Foreskin keratinocyte (primary cell): ENCODE measurements at places on chromosomes 16 and 17. TPM values are rescaled to one million over a fixed set of nuclear protein-coding genes. Genes with fewer than 3 reads are reported as not detected.

Gene CCDC154
- 0.07 and 0.14 TPM in 2 replicates for total RNA-seq

Gene TAT
- not detected in 2 replicates for total RNA-seq

Gene PRRT2
- 0.11 and 0.51 TPM in 2 replicates for total RNA-seq

Gene CHAD
- total RNA-seq: not detected in 2 replicates

Gene MEFV
- total RNA-seq: not detected in 2 replicates

Gene ZNF785
- 3.9 and 4.6 TPM in 2 replicates for total RNA-seq

Gene GRB7
- 15.6 and 16.2 TPM in 2 replicates for total RNA-seq

Gene CLEC10A
- not detected in 2 replicates for total RNA-seq

Gene MCRIP2
- 25.0 and 25.1 TPM in 2 replicates for total RNA-seq

Gene SOX9
- total RNA-seq: 50.5 and 66.3 TPM in 2 replicates

Gene RASL10B
- total RNA-seq: 0.17 and 0.21 TPM in 2 replicates

Gene SHBG
- not detected in 2 replicates for total RNA-seq

Gene DYNLL2
- total RNA-seq: 24.3 and 26.4 TPM in 2 replicates

Gene HLF
- 0.04 TPM in 1 of 2 replicates, not detected in the other for total RNA-seq

Gene MT4
- total RNA-seq: not detected in 2 replicates

Gene SDR42E1
- total RNA-seq: 13.2 and 16.0 TPM in 2 replicates

Gene SNAI3
- total RNA-seq: not detected in 2 replicates

Gene CACNG4
- total RNA-seq: 0.17 and 0.18 TPM in 2 replicates

Gene SLC35G6
- not detected in 2 replicates for total RNA-seq

Gene CALB2
- 0.07 TPM in 1 of 2 replicates, not detected in the other for total RNA-seq

Gene FAM171A2
- 1.4 and 1.6 TPM in 2 replicates for total RNA-seq
